ENCODE measurements at places on chromosomes 7 and 10.
A peak's percentile ranks its signal among the peaks of the same experiment; 100 is the strongest.

DNA sequence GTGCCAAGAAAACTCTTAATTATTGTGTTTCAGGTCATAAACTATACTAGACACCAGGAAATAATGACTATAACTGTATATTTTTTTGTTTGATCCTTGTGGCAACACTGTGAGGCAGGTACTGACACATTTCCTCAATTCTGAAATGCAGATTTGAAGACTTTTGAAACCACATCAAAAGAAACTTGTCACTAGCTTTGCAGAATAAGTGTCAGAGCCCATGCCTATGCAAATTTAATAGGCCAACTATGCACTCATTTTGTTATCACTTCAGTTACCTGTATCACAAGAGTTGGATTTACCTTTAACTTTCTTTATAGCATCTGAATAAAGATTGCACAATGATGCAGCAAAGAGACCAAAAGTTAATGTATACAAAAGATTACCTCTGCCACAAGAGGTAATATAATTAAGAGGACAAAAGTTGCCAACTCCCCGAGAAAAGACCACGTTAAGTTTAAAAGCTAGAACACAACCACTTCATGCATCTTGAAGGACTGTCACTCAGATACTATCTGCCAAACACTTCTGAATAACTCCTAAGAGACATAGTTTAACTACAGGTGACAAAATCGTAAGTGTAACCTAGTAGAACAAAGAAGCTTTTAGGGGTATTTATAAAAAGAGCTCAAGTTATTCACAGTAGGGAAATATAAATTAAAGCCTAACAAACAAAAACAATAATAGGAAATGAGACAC lies 80.5 kb downstream of the ELAPOR2 start:
- DNase-seq: no peak

DNA sequence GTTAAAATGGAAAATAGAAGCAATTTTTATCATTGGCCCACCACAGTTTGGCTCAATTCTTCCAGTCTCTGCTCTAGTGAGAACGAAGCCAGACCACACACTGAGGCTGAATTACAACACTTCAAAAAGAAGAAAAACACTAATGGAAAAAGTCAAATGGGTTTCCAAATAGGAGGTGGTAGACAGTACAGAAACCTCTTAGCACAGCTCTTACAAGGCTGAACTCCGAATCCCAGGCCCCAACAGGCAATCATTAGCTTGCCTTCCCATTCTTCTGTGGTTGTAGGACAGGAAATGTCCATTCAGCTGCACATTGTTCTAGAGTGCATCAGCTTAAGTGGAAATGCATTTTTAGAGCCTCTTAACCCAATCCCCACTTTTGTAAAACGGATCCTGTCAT lies 115.1 kb upstream of the MEOX2 start:
- DNase-seq: peak; percentile 21

- no peak for DNase-seq
Observed at GRCh38 chr7:95996886-95997285, 224.5 kb downstream of the DYNC1I1 start.

DNA sequence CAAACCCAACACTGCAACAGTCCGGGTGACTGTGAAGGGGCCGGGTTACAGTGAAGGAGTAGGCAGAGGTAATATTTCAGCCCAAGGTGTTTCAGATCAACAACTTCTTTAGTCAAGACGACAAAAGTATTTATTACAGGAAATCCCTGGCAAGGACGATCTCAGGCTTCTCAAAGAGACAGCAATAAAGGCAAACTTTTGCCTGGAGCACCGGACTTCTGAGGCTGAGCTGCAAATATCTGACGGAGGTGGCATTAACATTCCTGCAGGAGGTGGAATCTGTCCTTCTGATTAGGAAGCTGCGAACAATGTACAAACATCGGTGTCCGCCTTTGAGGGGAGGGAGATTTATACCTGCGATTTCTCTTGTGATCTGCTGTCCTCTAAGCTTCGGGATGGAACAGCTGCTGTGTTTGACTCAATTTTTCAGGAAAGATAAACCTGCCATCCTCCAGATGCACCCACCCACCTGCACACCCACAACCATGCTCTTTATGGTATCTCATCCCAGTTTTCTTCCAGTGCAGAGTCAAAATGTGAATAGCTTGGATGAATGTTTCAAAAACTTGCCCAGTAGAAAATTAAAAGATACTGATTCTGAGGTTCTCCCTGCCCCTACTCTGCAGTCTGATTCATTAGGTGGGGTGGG lies 32.1 kb downstream of the EMX2 start:
- no peak for DNase-seq

DNA sequence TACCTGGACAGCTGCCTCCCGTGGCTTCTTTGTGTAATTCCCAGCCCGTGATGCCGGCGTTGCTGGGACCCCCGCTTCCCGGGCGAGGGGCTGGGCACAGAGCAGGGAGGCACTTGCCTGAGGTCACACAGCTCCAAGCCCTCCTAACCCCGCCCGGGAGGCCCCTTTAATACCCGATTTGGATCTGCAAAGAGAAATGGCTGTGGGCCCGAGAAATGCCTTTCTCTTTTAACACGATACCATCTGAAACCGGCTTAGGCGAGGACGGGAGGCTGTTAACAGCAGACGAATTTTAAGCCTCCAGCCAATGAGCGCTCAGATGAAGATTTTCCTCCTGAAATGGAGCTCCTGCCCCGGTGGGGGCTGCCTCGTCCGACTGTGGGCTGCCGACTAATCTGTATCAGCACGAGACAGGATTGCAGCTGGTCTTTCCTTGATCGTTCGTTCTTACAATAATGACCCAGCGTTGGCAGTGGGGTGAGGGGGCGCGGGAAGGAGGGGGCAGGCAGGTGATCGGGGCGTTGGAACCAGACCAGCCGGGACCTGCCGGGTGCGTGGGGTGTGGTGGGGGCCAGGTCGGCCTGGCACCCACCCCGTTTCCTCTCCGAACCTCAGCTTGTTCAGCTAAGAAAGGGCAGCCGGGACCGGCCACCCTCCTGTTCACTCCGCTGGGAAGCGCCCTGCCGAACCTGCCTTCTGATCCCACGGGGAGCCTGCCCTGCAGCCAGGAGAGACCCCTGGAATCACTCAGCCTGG lies 36.2 kb upstream of the FOXL3 start:
- peak; percentile 17 for DNase-seq

DNA sequence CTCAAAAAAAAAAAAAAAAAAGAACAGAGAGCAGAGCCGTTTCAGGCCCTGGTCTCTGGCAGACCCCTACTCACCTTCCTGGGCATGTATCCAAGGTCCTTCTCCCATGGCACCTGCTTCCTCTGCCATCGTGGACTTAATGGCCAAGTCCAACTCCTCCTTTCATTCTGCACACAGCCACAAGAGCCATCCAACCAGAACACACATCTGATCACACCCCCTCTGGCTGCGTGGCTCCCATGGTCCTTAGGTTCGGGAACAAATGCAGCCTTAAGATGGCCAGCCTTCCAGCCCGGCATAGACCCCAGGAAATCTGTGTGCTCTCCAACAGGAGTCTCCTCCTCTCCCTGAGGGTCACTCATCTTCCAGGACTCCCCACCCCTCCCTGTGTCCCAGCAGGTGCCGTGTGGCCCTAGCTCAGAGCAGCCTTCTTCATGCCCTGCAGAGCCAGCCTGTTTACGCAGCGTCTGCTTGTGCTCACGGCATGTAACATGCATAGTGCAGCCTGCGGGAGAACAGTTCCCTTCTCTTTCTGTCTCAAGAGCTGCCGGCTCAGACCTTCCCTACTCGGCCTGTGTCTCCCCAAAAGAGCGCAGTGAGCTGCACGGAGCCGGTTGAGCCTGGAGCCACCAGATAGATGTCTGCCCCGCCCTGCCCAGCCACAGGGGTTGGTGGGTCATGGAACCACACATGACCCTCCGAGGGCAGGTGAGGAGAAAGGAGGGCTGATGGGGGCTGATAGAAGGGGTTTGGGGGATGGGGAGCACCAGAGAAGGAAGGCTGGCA lies 157.3 kb downstream of the NRF1 start:
- DNase-seq: peak; percentile 12

GRCh38 chr10:2920637-2921036 lies 146.7 kb upstream of the PFKP start:
- DNase-seq: no peak

- no peak for DNase-seq
Observed at GRCh38 chr7:140902303-140902953, 22.3 kb downstream of the BRAF start.

DNA sequence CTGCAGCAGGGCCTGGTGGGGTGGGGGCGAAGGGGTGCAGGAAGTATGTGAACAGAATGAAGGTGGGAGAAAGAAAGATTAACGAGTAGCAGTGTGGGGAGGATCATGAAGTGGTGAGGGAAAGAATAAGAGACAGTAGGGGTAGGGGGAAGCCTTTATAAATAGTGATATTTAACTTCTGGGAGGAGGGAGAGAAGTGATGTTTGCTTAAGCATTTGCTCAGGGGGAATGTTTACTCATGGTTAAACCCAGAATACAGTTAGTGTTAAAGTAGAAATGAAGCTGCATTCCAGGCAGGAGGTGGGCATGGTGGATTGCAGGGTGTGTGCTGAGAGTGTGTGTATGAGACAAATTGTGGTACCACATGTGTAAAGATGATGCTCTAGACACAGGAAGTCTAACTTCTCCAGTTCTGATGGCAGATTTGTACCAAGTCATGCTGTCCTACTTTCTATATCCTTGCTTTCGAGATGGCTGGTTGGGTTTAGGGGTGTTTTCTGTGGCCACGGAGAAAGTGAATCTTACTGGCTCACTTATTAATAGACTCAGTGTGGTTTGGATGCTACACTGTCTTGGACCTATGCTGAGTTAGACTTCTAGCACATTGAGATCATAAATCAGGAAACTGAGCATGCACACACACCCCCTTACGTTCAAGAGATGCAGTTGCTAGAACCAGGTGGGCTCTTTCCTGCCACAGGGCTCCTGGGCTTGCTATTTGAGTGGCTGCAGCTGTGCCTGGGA lies 10.6 kb upstream of the DNMBP start:
- no peak for DNase-seq

GRCh38 chr7:26486153-26486552 lies 194.5 kb downstream of the SNX10 start:
- DNase-seq: no peak

GRCh38 chr7:131341690-131342089 lies 14.0 kb downstream of the MKLN1 start:
- no peak for DNase-seq

- no peak for DNase-seq
Observed at GRCh38 chr7:155294511-155294778, 3.2 kb upstream of the INSIG1 start.

DNA sequence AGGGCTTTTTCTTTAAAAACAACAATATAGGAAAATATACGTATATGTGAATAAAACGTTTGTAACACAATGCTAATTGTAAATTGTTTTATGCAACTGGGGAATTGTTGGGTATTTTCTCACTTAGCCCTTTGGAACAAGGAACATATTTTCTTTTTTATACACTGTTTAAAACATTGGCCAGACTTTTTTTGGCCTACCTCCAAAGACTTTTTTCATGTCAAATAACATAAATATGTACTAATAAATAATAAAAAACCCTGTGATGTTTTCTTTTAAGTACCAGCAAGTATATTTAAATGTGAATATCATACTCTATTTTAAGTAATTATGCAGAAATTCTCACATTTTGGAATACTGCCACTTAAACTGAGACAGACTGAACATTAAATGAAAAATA lies 15.7 kb downstream of the TMEM106B start:
- DNase-seq: no peak

DNA sequence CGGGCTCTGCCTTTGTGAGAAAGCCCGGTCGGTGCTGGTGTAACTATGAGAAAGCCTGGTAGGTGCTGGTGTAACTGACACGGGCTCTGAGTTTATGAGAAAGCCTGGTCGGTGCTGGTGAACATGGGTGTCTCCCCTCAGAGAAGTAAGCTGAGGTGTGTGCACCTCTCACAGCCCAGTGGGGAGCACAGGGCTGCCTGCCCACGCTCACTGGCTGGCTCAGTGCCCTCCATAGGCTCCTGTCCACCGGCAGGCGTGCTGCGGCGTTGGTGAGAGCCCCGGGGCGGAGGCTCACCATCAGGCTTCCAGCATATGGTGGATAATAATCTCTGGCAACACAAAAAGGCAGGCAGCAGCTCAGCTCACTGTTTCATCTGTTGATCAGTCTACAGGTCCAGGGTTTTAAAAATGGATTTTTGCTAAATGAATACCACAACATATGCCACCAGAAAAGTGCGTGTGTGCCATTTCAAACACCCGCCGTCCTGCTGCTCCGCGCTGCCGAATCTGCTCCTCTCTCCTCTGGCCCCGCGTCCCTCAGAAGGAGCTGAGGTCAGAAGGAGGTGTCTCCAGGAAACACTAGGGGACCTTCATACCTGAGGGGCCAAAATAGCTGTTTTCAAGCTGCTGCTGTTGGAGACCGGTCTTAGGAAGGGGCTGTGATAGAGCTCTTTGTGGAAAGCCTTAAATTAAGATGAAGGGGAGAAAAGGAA lies 365.7 kb downstream of the DNAJB6 start:
- no peak for DNase-seq

GRCh38 chr10:117762819-117763172 lies 220.2 kb downstream of the EMX2 start:
- no peak for DNase-seq

- no peak for DNase-seq
Observed at GRCh38 chr7:132148876-132149275, 427.4 kb downstream of the PLXNA4 start.

DNA sequence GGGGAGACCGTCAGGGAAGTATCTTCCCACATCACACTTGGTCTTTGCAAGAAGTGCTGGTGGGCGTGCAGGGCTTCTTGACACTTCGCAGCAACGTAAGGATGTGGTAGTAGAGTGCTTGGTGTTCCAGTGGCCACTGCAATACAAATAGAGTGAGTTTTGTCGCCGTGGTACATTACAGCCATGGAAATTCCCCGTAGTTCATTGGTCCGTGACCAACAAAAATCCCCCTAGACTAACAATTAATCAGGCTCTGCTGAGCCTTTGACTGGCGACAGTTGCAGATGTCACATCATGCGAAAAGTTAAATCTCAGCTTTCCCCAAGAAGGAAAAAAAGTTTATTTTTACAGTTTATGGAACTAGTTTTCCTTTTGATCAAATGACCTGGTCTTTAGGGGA lies 134.7 kb downstream of the MGMT start:
- DNase-seq: no peak

- DNase-seq: no peak
Observed at GRCh38 chr7:23689165-23689564, 9.2 kb downstream of the FAM221A start.

GRCh38 chr10:106534441-106534840 lies 630.1 kb downstream of the SORCS1 start:
- no peak for DNase-seq

GRCh38 chr7:37366445-37366844 lies 82.2 kb downstream of the ELMO1 start:
- no peak for DNase-seq

DNA sequence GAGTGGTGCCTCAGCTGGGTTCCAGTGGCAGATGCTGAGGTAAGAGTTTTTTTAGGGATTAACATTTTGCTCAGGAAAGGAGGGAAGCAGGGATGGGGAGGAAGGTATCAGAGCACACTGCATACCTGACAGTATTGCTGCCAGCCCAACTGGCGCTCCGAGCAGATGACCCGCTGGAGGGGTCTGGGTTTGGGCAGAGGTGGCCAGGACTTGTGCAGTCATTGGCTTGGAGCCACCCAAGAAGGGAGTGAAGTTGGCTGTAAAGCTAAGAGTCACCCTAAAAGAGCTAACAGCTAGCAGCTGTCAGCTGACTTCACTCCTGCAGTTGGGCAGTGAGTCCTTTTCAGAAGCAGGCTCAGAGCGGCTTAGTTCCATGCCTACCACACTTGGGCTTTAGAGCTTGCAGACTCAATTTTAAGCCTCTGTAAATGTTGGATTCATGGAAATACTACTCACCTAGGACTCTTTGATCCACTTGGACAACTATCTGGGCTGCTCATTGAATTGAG lies 5.8 kb upstream of the ARHGAP22 start:
- DNase-seq: no peak

GRCh38 chr10:17208476-17208875 lies 7.0 kb upstream of the TRDMT1 start:
- no peak for DNase-seq

- no peak for DNase-seq
Observed at GRCh38 chr7:102132209-102132752, 154.4 kb upstream of the SH2B2 start.

Data from left cardiac atrium (tissue), 4 donors.